ENCODE measurements at places on chromosomes 6 and 20.

DNA sequence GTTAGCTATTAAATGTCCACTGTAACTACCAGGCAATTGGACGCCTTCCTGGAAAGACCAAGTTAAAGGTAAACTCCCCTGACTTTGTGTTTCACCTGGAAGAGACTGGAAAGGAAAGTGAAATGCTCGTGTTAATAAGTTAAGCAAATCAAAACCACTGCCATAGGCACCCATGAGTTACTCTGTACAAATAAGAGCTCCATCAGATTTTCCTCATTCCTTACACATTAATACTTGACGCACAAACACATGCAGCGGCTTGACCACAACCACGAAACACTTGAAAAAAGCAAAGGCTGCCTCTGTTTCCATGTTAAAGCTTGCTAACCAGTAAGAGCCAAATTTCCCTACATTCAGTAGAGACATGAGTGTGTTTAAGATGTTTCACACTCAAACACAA lies 19.8 kb downstream of the GCM1 start:
- DNase-seq = no peak

DNA sequence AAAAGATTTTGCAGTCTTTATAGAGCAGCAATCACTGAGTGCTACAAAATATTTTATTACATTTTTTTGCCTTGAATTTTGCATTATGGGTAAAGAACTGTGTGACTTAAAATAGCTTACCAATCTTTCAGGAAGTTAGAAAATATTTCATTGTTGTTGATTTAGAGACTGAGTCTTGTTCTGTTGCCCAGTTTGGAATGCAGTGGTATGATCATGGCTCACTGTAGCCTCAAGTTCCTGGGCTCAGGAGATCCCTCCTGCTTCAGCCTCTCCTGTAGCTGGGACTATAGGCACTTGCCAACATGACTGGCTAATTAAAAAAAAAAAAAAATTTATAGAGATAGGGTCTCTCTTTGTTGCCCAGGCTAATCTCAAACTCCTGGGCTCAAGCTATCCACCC lies 100.8 kb downstream of the ADGRB3 start:
- no peak for DNase-seq

GRCh38 chr6:95576998-95577303 lies 384 bp upstream of the MANEA start:
- DNase-seq = no peak

DNA sequence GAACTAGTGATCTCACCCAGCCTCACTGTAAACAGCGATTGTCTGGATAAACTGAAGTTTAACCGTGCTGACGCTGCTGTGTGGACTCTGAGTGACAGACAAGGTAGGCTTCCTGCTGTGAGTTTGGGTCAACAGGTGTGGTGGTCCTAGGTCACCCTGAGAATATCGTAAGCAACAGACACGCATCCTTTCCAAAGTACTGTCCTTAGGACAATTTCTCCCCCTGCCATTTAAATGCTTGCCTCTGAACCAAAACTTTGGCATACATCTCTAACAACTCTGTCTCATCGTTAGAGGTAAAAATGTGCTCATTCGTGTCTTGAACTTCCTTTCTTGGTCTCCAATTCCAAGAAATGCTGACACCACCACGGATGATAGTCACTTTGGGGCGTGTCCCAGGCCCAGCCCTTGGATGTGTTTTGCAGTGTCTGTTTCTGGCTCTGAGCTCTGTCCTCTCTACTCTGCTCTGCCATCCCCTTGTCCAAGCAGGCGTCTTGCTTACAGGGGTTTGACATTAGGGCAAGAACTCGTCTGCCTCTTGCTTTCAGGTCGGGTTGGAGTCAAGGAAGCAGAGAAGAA lies 95.5 kb downstream of the EYA2 start:
- no peak for DNase-seq

DNA sequence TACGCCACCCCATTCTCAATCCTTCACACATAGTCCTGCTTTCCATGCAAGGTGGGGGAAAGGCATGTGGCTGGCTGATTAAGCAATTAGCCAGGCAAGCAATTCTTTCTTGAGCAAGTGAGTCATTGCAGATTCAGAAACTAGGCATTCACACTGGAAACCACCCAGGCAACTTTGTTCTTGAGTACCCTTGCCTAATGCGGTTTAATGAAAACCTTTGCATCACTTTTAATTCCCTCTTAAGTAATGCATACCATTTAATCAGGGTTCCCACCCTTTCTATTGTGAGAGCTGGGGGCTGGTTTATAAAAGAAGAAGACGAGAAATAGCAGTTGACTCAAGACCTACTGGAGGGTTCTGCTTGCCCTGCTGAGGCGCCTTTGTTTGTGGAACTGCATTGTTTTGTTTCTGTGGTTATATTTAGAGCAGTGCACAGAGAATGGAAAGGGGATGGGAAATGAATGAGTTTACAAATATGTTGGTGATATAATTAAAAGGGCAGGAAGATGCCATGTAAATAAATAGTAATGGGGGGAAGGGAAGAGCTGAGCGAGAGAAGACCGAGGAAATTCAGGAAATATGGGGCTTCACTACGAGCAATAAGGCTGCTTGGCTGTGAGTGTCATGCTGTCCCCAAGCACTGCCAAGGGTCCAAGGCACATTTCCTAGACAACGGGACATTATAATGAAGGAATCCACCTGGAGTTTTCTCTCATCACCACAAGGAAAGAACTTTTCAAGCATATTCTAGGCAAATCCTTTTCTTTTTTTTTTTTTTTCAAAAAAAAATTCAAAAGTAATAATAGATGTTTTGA lies 48.8 kb upstream of the TSHZ2 start:
- peak; percentile 50 for DNase-seq

DNA sequence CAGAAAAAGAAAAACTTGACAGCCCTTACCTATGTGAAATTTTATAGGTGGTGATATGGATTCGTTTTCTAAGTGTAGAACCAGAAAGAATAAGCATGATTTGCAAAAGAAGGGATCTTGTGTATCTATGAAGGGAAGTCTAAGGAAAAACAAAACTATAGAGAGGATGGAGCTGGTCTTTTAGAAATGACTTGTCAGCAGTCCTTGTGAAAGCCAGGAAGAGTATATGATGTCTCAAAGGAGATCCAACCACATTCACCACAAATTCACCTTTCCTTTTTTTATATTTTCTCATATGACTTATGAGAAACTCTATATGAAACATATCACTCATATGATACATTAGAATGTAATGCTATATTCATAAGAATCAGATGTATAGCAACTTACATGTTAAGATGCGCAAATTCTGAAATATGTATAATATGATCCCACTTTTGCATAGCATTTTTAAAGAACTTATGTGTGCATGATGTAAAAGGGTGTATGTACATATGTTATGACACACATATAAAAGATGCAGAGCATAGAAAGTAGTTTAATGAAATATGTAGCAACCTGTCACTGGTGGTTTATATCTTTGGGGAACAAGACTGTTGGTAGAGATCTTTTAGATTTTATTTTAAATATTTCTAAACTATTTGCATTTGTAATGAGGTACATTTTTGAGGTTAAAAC lies 91.9 kb upstream of the NUP153 start:
- no peak for DNase-seq

DNA sequence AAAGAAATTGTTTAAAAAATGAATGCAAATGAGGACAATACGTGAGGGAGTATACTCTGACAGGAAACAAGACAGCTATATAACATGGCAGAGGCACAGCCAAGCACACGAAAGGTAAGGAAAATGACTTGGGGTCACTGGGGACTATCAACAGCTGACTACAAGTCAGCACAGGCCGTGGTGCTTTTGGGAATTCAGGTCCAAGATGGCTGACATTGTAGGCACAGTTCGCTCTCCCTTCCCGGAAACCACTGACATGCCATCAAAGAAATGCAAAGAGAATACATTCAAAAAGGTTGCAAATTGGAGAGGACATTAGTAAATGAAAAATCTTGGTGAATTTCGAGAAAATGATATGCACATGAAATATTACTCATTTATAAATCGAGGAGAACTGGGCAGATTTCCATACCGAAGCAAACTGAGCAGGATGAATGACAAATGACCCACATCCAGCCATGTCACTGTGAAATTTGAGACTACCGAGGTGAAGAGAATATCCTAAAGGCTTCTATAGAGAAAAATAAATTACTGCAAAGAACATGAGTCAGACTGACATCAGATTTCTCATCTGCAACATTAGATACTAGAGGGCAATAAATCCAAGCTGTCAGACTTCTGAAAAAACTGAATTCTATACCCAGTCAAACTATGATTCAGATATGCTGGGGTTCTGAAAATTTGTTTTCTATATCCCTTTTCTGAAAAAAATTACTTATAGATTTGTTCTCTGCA lies 391.1 kb downstream of the BTBD9 start:
- no peak for DNase-seq

DNA sequence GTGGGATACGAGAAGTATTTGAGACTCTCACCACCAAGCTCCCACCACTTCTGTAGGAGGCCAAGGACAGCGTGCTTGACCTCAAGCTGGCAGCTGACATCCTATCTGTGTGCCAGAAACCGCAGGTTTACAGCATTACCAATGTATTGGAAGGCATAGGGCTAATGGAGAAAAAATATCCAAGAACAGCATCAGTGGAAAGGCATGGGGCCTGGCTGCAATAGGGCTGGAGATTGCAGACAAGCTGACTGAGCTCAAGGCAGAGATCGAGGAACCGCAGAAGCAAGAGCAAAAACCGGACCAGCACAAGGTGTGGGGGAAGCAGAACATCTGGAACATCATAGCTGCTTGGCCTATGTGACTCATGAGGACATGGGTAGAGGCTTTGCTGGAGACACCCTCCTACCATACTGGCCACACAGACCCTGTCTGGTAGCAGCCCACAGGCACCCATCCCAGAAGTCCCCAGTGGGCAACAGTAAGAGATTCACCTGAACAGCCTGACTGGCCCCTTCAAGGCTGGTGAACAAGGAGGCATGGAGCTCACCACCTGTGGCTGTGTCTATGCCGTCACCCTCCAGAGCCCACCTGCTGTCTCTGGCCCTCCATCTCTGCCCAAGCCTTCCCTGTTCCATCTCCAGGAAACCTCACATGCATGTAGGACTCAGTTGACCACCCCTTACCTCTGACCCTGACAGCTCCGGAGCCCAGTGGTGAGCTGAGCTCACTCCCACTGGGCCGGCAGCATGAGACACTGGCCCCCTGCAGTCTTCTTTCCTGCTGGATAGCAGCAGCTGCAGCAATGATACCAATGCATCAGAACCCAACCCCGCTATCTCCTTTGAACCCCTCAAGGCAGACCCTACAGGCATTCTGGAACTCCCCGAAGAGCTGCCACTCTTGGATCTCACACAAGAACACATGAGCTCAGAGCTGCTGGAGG lies 171.1 kb downstream of the KIF6 start:
- no peak for DNase-seq

DNA sequence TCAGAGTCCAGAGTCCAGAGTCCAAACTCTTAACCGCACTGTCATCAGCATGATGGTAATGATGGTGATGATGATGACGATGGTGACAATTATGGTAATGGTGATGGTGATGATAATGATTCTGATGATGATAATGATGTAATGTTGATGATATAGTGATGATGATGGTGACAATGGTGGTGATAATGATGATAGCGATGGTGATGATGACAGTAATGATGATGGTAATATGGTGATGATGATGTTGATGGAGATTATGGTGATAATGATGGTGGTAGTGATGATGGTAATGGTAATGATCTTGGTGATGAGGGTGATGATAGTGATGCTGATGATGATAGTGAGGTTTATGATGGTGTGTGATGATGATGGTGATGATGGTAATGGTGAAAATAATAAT lies 367.8 kb upstream of the CDH4 start:
- no peak for DNase-seq

DNA sequence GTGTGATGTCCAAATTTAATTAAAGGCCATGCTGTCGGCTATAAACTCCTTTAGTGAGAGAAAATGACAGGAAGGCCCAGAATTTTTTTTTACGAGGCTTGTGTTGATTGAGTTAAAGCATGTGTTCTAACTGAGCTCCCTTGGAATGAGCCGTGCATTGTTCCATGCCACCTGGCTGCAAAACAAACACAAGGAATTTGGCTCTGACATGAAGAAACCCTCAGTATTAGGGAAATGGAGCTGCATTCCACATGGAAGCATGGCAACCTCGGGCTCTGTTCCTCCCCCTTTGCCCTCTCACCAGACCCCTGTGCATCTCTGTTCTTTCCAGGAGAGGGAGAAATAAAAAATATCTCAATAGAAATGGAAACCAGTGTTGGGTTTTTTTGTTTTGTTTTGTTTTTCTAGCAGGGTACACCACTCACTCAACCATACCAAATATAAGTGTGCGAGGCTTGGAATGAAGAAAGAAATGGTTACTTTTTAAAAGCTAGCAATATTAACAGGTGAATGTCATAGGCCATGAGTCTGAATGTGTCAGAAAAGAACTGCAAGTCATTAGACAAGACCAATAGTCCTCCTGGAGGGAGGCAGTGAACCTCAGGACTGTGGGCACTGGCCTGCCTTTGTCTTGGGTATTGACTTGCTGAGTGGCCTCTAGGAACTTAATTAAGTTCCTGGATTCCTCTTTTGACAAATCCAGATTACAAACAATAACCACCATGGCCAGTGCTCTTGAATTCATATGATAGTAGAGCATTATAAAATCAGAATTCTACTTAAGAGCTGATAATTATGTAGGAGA lies 935.1 kb downstream of the KIF16B start:
- DNase-seq = no peak

- DNase-seq = no peak
These were observed 82.2 kb downstream of the MYO6 start for GRCh38 chr6:75830959-75831885.

DNA sequence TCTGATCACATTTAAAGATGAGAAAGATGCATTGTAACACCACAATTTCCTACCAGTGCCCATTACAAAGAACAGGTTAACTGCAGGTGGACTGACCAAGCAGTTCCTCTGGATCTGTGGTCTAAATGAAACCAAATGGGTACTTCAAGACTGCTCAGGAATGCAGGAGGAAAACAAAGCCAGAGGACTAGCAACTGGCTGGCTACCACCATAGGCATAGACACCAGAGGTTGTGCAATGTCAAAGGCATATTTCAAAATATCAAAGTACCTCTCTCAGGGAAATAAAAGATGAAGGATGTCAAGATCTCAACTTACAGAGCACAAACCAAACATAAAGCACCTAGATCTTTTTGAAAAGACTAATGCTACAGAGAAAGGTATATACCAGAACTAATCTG lies 65.5 kb downstream of the GMDS start:
- no peak for DNase-seq

- no peak for DNase-seq
These were observed 1.3 kb downstream of the CYP24A1 start for GRCh38 chr20:54172532-54172855.

GRCh38 chr6:73523434-73524123 lies 2.7 kb upstream of the EEF1A1 start:
- no peak for DNase-seq

DNA sequence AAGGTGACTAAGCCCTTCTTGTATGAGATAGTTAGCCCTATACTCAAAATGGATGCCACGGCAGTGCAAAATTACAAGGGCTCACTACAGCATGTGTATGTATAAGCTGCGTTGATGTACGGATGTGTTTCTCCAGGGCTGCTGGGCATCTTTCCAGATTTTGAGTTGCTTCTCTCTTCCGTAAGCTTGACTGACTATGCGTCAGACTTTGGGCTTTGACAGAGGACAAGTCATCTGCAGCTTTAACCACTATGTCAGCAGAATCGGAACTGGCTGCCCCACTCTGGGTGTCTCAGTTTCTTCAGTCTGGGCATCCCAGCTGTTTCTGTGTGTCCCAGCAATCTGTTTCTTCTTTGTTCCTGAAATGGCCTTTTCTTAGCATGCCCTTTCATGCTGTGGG lies 241.6 kb downstream of the BTBD3 start:
- no peak for DNase-seq
